ENCODE measurements at places on chromosomes 3 and 15.

- no peak for DNase-seq
These were observed 13.8 kb upstream of the PLA2G4D start for GRCh38 chr15:42108189-42108588.

DNA sequence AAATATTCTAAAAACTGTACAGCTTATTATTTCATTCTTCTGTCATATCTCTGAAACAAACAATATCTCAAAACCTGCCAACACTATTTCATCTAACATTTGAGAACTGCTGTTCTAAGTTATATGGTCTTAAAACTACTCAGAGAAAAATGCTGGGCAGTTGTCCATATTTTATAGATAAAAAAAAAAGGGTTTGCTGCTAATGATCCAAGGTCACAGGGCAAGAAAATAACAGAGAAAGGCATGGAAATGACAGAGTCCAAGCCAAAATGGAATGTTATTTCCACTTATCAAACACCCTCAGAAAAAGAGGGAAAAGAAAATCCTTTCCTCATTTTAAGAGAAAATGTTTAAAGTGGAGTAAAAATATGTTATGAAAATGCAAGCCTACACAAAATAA, 313.1 kb downstream of the CADM2 start:
- DNase-seq = no peak

DNA sequence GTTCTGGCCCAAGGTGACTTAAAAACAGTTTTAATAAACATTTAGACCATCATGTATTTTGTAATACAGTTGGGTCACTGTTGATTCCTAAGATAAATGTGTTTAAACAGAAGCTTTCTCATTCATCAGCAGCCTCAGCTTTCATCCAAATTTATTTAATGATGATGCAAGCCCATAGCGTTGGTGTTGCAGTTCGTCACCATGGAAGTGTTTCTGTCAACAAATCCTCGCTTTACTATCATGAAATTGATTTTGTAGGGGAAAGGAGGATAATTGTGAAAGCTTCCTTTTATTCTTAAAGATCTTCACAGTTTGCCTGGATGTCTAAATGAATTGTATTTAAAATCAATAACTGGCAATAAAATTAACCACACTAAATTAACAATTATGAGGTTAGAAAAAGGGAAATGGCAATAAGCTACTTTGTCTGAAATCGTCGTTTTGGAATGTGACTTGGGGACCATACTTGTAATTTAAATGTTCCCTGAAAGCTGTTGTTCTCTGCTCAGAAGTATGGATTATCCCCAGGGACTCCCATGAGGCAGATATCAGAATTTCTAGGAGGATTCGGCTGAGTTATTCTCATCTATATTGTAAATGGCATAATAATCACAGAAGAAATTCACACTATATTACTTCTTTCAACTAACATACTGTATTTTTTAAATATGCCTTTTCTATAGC, 29.0 kb downstream of the CMSS1 start:
- no peak for DNase-seq

DNA sequence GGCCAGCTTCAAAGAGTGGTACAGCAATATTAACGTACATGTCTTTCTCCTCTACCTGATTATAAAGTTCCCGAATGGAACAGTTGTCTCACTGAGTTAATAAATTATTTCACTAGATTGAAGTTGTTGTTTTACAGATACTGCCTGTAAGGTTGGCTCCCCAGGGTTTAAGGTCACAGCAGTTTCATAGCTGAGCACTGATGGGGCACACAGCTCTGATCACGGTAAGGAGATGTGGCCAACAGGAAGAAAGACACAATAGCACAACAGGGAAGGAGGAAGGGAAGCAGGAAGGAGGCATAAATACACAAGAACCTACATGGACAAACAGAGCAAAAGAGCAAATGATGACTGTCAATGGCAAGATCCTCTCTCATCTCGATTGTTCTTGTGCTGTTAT, 215.6 kb downstream of the WNT5A start:
- no peak for DNase-seq

GRCh38 chr3:183394150-183394549, 34.3 kb downstream of the MCF2L2 start:
- DNase-seq = no peak

All from activated T-cell treated with anti-CD3 and anti-CD28 coated beads for 48 hours (primary cell).